ENCODE measurements at places on chromosomes 3 and 15.

DNA sequence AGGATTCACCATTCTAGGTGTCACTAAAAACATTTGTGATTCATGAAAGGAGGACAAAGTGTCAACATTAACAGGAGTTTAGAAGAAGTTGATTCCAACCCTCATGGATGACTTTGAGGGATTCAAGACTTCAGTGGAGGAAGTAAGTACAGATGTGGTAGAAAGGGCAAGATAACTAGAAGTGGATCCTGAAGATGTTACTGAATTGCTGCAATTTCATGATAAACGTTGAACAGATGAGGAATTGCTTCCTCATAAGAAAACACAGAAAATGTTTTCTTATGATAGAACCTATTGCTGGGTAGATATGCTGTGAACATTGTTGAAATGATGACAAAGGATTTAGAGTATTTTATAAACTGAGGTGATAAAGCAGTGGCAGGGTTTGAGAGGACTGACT lies 23.5 kb upstream of the ATP2C1 start:
- DNase-seq: no peak

DNA sequence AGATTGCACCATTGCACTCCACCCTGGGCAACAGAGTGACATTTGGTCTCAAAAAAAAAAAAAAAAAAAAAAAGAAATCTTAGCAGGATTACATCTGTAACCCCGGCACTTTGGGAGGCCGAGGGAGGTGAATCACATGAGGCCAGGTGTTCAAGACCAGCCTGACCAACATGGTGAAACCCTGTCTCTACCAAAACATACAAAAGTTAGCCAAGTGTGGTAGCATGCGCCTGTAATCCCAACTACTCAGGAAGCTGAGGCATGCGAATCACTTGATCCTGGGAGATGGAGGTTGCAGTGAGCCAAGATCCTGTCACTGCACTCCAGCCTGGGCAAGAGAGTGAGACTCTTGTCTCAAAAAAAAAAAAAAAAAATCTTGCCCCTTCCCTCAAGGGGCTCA lies 40.4 kb downstream of the LIPC start:
- no peak for DNase-seq

GRCh38 chr15:36050899-36051298 lies 504.9 kb upstream of the DPH6 start:
- no peak for DNase-seq

DNA sequence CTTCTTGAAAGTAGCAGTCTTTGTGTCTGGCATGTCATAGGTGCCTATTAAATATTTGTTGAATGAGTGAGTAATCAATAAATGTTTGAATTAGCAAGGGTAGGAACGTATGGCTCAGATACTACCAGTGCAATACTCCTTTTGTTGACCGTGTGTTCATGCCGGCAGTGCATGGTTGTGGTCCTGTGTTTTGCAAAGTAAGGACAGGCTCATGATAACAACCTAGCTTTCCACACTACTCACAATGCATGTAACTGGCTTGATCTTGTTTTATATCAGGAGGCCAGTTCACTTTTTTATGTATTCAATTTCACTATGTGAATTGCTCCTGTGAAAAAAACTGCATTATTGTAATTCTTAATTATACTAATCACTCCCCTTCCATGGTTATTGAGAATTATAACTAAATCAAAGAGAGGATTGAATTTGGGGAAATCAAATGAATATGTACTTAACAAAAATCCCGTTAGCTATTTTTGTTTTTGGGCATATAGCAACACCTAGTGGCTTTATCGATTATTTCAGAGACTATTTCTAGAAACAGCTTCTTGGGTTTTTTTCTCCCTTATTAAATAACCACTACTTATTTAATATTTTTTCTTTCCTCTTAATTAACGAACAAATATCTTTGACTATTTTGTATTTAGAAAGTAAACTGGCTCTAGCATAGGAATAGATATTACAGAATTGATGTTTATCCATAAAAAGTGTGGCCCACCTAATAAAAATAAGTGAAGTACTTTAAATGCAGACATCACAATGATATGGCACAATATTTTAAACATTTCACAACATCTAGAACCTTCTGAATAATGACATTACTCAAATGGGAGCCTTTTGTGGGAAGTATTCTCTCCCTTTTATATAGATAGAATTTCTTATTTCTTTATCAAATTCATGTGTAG lies 218.5 kb downstream of the BBX start:
- peak; percentile 25 for DNase-seq

- no peak for DNase-seq
Observed at GRCh38 chr3:40741729-40742128, 217.0 kb downstream of the ZNF621 start.

GRCh38 chr3:2978977-2979732 lies 131.0 kb downstream of the IL5RA start:
- DNase-seq: no peak

GRCh38 chr3:6165951-6166350 lies 695.0 kb upstream of the GRM7 start:
- no peak for DNase-seq

DNA sequence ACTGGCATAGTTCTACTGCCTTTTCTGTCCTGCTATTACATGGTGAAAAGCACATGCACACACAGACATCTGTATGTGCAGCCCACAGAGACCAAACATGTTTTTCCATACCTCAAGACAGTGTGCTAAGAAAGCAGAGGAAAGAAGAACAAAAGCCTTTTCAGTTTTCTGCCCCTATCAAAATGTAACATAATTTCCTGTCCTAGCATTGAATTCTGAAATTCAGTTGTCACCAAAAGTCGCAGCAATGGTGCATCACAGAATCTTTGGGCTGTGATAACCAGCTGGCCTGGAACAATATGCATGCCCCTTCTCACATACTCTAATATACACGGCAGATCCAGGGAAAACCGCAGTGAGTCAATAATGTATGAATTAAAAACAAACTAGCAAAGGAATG lies 153.8 kb upstream of the RAP2B start:
- DNase-seq: no peak

DNA sequence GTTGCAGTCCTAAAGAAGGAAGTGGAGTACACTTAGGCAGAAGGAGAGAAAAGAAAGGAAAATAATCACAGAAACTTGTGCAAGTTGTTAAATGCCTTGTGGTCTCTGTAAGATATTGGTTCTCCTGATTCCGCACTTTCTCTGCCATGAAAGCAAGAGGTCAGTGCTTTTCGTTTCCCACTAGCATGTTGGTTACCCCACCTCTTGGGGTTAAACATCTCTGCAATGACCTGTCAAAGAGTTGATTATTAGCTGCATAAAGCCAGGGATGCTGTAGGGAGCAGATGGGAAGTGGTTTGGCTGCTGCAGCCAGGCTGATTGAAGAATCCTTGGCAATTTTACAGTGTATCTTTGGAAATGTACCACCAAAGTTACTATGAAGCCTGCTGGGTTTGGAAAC lies 33.3 kb downstream of the ZNF609 start:
- DNase-seq: no peak

- no peak for DNase-seq
Observed at GRCh38 chr15:28946803-28947202, 61.0 kb downstream of the APBA2 start.

DNA sequence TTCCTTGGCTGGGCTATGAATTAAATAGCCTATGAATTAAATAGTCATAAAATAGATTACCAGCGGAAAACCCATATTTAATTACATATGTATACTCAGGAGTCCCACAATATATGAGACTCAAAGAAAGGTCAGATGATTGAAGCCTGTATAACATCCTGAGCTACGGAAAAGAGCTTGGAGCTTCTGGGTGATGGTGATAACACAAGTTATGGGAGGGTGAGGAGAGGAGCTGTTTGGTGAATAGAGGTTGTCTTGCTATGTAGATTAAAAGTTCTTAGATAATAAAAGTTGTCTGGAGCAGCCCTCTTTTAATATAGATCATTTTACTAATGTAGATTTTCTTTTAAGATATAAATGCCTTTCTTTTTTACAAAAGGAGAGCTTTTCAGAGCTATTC lies 1.8 kb downstream of the PML start:
- no peak for DNase-seq

GRCh38 chr3:74617776-74618175 lies 3.3 kb upstream of the CNTN3 start:
- DNase-seq: no peak

DNA sequence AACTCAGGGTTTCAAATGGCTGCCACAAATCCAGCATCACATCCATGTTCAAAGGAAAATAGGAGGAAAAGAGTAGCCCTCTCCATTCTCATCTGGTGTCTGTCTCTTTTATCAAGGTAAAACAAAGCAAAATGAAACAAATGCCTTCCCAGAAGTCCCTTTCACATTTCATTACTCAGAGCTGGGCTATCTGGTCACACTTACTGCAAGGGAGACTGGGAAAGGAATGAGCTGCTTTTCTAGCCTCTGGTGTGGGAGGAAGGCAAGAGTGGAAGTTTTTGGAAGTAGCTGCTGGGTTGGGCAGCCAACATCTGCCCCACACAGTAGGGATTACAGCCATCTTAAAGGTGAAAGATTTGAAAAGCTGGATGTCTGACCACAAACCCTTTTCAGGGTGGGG lies 51.8 kb downstream of the KLF15 start:
- DNase-seq: no peak

DNA sequence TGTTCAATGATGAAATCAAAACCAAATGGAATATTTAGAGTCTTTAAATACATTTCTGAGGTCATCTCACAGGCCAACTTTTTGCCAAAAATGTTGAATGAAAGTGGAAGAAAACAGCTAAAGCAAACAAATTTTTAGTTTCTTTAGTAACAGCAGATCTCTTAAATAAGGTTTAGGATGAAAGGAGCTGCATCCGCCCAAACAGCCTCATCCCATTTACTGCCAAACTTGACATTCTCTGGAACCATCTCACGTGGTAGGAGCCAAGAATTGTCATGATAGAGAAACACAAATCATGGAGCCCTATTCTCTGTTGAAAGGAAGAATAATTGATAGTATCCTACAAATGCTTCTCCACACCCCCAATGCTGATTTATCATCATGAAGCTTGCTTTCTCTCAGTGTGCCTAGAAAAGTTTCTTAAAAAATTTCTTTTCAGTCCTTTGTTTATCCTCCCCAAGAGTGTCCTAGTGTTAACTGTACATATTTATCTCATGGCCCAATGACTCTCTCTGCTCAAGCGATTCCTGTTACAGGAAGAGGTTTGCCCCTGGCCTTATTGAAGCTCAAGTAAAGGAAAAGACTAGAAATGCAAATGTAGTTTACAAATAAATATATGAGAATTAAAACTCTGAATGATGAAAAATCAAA lies 23.4 kb downstream of the SLC9A9 start:
- DNase-seq: no peak

- DNase-seq: no peak
Observed at GRCh38 chr15:27327467-27328025, 356.6 kb downstream of the GABRG3 start.

- DNase-seq: no peak
Observed at GRCh38 chr3:190532731-190533203, 18.9 kb downstream of the IL1RAP start.

DNA sequence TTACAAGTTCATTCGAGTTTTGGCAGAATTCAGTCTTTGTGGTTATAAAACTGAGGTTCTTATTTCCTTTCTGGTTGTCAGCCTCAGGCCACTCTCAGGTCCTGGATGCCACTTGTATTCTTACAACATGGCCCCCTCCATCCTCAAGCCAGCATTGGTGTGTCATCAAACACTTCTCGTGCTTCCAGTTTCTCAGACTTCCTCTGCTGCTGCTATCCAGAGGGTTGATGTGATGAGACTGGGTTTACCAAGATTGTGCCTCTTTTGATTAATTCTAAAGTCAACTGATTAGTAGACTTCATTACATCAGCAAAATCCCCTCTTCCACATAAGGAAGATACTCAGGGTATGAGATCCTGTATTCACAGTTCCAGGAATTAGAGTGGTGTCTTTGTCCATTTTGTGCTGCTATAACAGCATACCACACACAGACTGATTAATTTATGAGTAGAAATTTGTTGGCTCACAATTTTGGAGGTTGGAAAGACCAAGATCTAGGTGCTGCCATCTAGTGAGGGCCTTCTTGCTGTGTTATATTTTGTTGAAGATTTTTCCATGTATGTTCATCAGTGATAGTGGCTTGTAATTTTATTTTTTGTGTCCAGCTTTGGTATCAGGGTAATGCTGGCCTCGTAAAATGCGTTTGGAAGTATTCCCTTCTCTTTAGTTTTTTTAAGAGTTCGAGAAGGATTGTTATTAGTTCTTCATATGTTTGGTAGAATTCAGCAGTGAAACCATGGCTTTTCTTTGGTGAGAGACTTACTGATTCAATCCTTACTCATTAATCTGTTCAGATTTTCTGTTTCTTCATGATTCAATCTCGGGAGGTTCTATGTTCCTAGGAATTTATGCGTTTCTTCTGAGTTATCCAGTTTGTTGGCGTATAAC lies 11.1 kb downstream of the LRCH3 start:
- DNase-seq: peak; percentile 33

- DNase-seq: no peak
Observed at GRCh38 chr3:169122416-169122815, 541.1 kb downstream of the MECOM start.

GRCh38 chr15:97200161-97200560 lies 760.3 kb upstream of the ARRDC4 start:
- no peak for DNase-seq

GRCh38 chr3:134803652-134804051 lies 8.6 kb downstream of the EPHB1 start:
- no peak for DNase-seq

DNA sequence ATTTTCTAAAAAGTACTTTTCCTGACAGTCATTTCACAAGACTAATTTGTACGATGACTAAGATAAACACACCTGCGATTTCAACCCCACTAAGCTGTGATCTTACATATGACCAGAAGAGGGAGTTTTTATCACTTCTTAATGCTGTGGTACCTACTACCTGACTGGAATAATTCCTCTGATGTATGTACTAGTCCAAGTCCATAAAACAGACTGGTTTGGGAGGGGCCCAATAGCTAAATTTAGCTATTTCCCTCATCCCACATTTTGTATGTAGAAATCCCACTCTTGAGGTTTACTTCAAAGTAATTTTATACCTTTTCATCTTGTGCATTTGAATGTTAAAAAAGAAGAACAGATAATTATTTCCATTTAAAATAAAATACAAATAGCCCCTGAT lies 49.7 kb upstream of the SCAANT1 start:
- peak; percentile 68 for DNase-seq

DNA sequence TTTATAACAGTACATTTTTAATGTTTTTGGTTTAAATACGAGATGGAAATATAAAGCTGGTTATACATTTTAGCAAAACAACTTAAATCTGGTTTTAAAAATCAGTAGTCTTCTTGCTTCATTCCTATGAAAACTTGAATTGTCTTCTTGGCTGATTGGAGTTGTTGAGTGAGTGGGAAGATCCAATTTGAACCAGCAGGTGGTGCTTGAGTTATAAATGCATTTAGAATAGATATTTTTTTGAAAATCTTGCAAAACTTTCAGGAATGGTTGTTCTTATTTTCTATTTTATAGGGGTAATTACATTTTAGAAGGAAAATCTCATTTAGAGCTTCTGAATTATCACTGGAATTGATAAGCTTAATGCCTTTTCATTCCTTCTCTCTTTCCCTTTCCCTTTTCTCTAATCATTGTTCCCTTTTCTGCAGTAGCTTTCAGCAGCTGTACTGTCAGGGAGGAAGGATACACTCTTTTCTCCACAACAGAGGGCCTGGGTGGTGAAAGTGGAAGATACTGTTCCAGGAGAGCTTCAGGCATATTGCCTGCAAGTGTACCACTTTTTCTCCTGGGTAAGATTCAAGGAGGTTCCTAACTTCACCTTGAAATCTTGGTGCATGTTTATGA lies 335.6 kb downstream of the NLGN1 start:
- no peak for DNase-seq
